ENCODE measurements at places on chromosomes 1 and 21.

DNA sequence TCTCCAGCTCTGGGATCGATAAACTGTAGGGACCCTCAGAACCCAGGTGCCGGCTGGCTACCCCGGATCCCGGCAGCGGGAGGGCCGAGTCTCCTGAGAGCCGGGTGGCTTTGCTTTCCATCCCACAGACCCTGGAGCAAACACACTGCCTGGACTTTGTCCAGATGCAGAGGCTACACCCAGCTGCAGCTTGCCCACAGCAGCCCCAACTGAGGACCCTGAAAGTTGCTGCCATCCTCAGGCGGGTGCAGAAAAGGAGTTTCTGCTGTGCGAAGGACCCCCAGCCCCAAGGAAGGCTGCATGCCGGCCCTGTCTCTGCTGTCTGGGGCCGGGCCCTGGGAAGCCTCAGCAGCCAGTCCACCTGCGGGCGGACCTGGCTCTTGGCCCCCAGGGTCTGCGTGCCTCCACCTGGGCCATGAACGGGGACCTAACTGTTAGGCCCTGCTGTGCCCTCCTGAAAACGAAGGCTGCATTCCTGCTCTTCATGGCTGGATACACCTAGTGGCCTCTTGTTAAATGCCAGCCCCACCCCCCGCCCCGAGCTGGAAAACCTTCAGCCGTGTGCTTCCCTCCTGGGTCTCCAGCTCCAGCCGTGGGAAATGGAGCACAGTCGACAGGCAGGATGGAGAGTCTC lies 97.5 kb upstream of the ARHGEF16 start:
- no peak for DNase-seq

DNA sequence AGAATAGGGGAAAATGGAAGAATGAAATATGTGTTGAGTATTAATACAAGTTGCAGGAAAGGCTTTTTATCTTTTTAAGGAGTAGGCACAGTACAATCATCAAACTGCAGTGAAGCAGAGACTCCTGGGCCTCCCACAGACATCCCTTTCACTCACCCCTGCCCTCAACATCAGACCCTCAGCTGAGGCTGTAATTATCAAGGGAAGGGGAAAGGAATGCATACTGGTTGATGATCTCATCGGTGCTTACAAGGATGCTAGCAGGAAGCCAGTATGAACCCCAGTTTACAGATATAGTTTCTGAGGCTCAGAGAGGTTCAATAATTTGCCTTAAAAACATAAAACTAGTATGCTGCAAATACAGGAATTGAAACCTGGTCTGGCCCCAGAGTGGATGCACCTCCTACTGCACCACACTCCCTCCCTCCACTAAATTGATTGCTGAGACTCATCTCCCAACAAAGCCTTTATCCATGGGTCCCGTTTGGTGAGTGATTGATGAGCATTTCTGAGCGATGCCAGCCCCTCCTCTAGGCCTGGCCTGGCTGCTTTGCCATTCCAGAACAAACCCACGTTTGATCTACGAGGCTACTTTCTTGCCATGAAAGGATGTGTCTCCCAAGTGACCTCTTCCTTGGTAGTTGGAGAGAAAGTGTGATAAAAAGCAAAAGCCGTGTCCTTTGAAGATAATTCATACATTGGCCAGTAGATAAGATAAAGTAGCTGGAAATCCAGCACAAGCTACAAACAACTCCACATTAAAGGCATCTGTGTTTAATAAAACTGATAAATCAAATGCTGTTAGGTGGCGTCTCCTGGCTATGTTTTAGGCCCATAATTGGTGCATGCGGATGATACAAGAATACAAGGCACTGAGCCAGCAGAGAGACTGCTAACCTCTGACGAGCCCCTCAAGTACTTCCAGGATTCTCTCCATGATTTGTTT lies 233.9 kb upstream of the CAMK1G start:
- no peak for DNase-seq

- no peak for DNase-seq
Observed at GRCh38 chr1:162649583-162649982, 17.3 kb downstream of the DDR2 start.

- DNase-seq, result no peak
Observed at GRCh38 chr1:9728451-9729295, 77.1 kb downstream of the PIK3CD start.

- no peak for DNase-seq
Observed at GRCh38 chr1:69403756-69404320, 163.9 kb upstream of the LRRC7 start.

GRCh38 chr1:26733982-26734381 lies 38.2 kb downstream of the ARID1A start:
- no peak for DNase-seq

DNA sequence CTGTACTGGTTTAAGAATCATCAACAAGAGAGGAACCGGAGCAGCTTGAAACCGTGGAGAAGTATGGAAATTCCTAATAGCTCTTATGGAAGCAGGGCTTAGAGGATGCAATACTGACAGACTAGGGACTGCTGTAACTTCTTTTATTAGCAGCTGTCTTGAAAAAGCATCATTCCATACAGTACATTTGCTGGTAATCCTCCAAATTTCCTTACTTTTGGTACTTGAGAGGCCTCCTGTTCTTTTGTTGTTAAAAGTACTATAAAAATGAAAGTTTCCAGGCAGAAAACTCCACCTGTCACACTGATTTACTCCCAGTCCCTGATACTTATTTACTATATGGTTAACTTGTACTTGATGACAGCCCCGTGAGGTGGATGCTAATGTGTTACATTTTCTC lies 7.7 kb downstream of the OMA1 start:
- no peak for DNase-seq

DNA sequence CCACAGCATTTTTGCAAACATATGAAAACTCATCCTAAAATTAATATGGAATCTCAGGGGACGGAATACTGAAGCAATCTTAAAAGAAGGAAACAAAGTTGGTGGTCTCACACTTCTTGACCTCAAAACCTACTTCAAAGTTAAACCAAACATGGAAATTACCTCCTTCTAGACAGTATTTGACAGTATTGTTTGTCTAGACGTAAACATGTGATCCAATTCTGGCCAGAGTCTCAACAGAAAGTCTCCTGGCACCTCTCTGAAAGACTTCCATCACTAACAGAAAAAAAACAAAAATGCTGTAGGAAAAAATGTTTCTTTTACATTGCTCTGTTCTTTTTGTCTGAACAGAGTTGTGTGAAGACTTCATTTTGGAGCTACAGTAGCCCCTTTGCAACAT lies 99.7 kb downstream of the BRINP3 start:
- DNase-seq, result no peak

GRCh38 chr1:68322837-68323687 lies 90.7 kb upstream of the WLS start:
- no peak for DNase-seq

Measured in left forelimb (tissue), 1 donor.